ENCODE measurements at places on chromosomes 4 and X.

- DNase-seq = no peak
These were observed 146.0 kb downstream of the TMEM144 start for GRCh38 chr4:158356301-158356700.

GRCh38 chr4:185318679-185319078 lies 77.0 kb downstream of the LRP2BP start:
- no peak for DNase-seq

DNA sequence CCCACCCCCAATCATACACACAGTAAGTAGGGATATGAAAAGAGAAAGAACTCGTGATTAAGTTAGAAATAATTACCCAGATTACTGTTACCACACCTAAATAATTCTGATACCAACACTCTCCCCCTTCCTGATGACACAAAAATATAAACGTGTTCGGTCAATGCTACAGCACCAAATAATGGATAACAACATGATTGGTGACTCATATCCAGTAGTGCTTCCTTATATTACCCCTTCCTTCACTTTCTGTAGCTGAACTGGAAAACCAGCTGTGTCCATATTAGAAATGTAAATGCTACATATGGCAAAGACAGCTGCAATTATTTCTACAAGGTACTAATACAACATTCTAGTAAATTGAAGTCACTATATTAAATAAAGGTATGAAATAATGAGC lies 20.8 kb downstream of the EIF4E start:
- no peak for DNase-seq

DNA sequence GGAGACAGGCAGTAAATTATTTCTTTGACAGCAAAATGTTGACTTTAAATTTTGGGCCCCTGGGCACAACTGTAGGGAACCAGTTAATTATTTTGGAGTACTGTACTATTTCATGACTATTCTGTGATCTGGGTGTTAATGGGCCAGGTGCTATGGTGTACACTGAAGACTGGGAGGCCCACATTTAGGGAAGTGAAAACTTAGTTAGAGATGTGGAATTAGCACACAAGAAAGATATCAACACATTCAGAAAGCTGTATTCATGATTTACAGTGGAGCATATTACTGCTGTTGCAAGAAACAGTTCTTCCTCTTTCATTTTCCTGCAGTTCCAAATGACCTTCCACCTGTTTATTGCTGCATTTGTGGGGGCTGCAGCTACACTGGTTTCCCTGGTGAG lies 12.4 kb downstream of the PLP1 start:
- no peak for DNase-seq

DNA sequence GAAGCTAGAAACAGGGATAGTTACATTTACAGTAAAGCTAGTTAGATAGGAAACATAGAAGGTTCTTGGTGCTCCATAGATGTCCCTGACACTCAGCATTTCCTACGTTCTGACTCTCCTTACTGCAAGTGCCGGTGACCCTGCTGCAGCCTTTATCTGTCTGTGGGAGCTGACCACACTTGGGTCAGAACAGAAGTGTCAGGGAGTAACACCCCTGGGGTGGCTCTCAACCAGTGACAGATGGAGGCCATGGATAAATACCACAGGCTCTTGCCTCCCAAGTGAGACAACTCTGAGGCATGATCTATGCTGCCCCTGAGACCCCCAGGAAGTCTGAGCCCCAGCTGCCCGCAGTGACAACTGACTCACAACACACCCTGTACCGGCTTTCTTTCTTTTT lies 69.8 kb downstream of the ANXA3 start:
- DNase-seq = no peak

All from HT-29 (cell line).